ENCODE measurements at places on chromosomes 13 and 19. TPM values are rescaled to one million over a fixed set of nuclear protein-coding genes. Genes with fewer than 3 reads are reported as not detected.

DNA sequence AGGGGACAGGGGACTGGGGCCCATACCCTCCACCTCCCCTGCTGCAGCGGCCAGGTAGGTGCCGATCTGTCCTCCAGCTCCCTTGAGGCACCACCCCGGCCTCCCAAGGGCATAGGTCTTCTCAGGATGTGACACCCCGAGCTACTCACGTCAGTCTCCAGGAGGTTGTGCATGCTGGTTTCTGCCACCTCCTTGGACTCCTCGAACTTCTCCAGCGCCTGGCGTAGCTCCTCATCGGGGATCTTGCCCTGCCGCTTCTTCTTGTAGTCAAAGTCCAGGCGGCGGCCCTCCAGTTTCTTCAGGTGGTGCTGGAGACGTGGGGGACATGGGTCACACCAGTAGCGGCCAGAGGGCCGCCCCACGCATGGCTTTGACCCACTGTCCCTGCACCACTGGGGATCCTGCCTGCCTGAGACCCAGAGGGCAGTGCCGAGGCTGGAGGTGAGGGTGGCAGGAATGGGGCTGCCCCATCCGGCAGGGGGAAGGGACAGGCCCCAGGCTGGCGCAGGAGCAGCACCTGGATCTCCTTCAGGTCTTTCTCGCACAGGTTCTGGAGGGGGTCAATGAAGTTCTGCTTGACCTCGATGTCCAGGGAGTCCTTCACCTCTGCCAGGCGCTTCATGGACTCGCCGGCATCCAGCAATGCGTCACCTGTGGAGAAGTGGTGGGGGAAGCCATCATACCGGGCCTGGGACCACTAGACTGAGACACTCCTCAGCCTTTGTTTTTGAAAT, 20.4 kb downstream of the MPND start:
- H3K36me3 ChIP-seq = peaks cover 76% of the 10 kb centered on the region
- H3K27ac ChIP-seq = no peak overlapping the region
- no peak for DNase-seq
- no peak overlapping the region for H3K4me3 ChIP-seq
- peaks cover 22% of the 10 kb centered on the region for H3K4me1 ChIP-seq
- H3K27me3 ChIP-seq = no peaks in the 10 kb centered on the region

ZNF324B gene
- 6.9 TPM for total RNA-seq

DNA sequence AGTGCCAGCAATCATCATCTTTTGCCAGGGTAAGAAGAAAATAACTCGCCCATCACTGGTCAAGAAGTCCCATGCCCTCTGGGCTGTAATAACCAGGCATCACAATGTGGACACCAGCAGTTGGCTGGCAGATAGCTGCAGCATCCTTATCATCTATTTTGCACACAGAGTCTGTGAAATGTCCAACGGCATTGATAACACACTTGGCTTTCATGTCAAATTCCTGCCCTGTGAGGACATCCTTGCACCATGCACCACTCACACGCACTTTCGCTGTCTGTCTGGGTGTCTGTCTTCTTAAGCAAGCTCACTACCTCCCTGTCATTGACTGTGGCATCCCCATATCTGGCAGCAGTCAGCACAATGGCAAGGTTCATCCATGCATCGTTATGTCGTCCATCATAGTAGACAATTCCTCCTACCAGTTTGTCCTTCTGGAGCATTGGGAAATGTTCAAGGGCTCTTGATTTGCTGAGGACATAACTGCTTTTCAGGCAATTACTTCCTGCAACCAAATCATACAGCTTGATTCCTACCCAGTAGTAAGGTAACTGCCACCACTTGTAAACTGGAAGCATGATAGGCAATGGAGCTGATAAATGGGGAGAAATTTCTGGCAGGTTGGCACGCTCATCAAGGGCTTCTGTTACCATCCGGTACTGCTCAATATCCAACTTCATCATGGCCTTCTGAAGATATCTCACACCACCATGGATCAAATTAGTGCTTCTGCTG, 6.8 kb upstream of the ZSCAN5A start:
- H3K27ac ChIP-seq = peak overlapping the region; percentile 56
- no peak for DNase-seq

GRCh38 chr19:4774136-4774535, 17.4 kb upstream of the FEM1A start:
- no peaks in the 10 kb centered on the region for H3K36me3 ChIP-seq
- no peaks in the 10 kb centered on the region for H3K4me1 ChIP-seq
- no peaks in the 10 kb centered on the region for H3K27me3 ChIP-seq
